ENCODE measurements at places on chromosomes 5 and 9.

- DNase-seq = no peak
Measured at GRCh38 chr9:98791608-98792490, 4.5 kb downstream of the ANKS6 start.

GRCh38 chr5:51181208-51181894 is 201.9 kb upstream of the ISL1 start:
- no peak for DNase-seq

- no peak for DNase-seq
Measured at GRCh38 chr5:84425365-84425881, 40.7 kb upstream of the EDIL3 start.

- no peak for DNase-seq
Measured at GRCh38 chr9:99565203-99565602, 256.5 kb upstream of the NR4A3 start.

DNA sequence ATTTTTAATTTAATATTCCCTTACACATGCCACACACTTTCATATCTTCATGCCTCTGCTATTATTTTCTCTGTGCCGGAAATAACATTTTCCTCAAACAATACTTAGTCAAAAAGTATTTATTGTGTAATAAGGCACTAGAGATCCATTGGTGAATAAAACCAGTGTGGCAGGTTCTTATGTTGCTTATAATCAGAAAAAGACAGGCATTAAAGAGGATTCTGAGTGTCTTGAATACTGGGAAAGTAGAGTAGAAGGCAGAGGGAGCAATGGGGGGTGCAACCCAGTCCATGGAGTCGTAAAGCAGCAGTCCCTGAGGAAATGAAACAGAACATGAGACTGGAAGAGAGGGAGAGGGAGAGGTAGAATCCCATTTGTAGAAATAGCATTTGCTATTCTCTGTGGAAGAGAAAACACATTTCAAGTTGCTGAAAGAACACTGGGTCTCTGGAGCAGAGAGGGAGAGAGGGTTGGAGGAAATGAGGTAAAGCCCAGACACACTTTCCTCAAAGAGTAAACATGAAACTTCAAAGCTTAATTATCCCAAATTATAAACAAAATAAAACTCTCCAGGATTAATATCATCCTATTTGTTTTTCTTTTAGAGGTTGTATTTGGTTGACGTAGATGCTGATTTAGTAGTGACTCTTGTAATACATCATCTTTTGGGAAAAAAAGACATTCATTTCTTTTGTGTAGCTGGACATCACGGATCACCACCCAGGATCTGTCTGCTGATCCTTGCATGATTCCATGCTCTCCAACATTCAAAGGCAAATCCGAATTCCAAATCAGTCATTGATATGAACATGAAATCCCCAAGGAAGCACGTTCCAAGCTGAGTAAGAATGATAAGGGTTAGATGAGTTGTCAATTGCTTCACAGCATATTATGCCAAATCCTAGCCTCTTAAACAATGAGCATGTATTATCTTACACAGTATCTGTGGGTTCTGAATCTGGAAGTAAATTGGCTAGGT is 37.4 kb upstream of the GRAMD2B start:
- DNase-seq = no peak
